ENCODE measurements at places on chromosomes 6 and 20.

GRCh38 chr20:19658137-19658536 lies 99.9 kb upstream of the RIN2 start:
- no peak for DNase-seq

DNA sequence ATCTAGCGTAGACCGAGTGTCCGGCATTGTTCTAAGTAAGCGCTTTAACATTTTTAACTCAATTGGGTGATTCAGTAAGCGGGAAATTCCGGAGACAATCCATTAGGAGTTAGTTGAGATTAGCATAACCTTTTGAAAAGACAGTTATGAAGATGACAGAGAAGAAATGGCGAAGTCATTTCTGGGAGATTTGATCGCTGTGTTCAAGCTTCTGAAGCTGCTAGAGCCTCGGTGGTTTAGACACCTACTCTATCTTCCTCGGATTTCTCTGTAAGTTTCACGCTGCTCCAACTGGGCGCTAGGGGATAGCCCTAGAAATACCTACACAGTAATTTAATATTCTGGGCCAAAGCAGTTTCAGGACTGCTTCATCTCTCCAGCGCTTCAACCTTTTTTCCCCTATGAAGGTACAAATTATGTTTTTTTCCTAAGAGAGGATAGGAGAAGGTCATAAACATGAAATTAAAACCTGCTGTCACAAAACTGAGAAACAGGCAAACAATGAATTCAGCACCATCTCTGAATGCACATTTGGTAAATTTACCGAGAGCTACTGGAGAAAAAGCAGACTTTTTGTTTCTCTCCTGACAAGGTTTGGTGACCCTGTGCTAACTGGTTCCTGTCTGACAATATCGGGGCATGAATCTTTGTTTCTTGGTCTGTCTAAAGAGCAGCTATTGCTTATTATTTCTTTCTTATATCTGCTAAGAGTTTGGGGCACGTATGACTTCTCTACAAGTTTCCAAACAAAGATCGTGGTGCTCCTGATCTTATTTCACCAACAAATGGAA lies 22.4 kb downstream of the ZNF311 start:
- DNase-seq = no peak

DNA sequence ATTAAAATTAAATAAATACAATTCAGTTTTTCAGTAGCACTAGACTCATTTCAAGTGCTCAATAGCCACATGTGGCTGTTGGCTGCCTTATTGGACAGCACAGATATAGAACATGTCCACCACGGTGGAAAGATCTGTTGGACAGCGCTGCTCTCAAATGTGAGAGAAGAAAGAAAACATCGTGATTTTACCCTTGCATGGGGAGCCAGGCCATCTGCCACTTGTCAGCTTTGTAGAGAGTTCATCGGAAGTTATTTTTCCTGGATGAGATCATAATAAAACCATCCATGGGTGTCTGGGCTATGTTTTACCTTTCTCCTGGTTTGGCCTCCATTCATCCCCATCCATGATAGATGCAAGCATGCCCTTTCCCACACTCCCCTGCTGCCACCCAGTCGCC lies 5.8 kb upstream of the KIF3B start:
- no peak for DNase-seq

GRCh38 chr6:81565071-81565470 lies 187.4 kb downstream of the TENT5A start:
- no peak for DNase-seq
